ENCODE measurements at places on chromosomes 2 and 18.

DNA sequence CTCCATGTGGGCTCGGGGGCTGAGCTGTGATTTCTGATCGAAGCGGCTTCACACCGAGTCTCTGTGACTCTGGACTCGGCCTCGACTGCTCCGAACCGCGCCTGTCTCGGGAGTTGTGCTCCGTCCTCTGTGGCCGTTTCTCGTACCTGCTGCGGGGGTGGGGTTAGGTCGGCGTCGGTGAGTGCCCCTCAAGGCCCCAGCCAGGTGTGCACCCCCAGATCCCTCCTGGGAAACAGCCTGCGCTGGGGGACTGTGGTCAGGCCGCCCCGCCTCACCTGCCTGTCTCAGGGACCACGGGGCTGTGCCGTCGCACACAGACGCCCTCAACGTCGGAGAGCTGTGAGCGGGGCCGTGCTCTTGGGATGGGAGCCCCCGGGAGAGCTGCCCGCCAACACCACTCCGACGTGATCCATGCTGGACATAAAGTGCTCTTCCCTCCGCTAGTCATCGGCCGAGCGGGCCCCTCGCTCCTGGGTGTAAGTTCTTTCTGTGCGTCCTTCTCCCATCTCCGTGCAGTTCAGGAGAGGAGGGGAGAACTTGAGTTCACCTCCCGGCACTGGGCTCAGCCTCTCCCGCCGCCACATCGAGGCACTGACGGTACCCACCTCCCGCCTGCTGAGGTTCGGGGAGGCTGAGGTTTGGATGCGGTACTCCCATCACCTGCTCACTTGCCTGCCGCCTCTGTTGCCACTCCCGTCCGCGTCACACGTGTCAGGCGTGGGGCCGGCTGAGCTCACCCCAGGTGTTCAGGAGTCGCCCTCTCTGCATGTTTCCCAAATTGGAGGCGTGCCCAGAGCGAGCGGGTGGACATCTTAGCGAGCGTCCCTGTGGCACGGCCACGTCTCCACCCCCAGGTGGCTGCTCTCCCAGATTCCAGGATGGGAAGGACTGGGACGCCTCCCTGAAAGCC is 55.7 kb downstream of the CTDP1 start:
- DNase-seq: peak; percentile 76

- no peak for DNase-seq
Measured at GRCh38 chr2:3872451-3872850, 169.1 kb downstream of the DCDC2C start.

GRCh38 chr2:138652378-138652777 is 127.8 kb downstream of the NXPH2 start:
- DNase-seq: no peak

- no peak for DNase-seq
Measured at GRCh38 chr2:2847209-2847676, 516.2 kb upstream of the MYT1L start.

- no peak for DNase-seq
Measured at GRCh38 chr2:18009891-18010290, 131.4 kb downstream of the KCNS3 start.

- no peak for DNase-seq
Measured at GRCh38 chr18:7521226-7521856, 45.8 kb upstream of the PTPRM start.

GRCh38 chr2:106596844-106597243 is 109.7 kb downstream of the CD8B2 start:
- no peak for DNase-seq

DNA sequence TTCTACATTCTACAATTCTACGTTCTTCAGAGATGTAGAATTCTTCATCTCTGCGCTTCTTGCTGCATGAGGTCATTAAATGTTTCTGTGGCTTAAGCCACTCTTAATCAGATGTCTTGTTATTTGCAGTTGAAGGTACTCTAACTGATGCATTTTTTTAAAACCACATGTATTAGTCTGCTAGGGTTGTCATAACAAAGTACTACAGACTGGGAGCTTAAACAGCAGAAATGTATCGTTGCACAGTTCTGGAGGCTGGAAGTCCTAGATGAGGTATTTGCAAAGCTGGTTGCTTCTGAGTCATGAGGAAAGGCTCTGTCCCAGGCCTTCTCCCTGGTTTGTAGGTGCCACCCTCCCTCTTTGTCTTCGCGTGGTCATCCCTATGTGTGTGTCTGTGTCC is 176.3 kb upstream of the GLI2 start:
- DNase-seq: no peak

Measured in posterior vena cava (tissue), 2 donors.